ENCODE measurements at places on chromosomes 1 and 21.

- DNase-seq = no peak
These were observed 85.1 kb downstream of the CTH start for GRCh38 chr1:70496181-70496580.

DNA sequence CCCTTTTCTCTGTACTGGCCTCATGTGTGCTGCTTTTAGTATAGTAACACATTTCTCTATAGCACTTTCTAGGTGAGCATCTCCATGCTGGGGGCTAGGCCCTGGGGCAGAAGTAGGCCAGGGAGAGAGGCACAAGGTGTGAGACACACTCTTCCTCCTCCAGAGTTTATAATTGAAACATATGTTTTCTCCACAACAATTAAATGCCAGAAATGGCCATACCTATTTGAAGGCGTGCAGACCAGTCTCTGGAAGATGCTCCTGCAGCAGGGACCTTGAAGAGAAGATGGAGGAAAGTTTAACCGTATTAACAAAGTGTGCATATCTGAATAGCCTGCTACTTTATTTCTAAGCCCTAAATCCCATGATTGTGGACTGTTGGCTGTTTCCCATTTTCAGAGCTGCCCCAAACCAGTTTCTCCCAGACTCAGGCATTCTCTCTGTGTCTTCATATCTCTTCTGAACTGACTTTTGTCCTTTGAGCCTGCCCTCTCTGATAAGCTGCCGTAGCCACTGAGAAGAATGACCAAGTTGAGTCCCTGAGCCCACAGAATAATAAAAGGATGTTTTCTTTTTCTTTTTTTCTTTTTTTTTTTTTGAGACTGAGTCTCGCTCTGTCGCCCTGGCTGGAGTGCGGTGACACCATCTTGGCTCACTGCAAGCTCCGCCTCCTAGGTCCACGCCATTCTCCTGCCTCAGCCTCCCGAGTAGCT, 81.3 kb downstream of the LRRC8D start:
- DNase-seq = no peak

DNA sequence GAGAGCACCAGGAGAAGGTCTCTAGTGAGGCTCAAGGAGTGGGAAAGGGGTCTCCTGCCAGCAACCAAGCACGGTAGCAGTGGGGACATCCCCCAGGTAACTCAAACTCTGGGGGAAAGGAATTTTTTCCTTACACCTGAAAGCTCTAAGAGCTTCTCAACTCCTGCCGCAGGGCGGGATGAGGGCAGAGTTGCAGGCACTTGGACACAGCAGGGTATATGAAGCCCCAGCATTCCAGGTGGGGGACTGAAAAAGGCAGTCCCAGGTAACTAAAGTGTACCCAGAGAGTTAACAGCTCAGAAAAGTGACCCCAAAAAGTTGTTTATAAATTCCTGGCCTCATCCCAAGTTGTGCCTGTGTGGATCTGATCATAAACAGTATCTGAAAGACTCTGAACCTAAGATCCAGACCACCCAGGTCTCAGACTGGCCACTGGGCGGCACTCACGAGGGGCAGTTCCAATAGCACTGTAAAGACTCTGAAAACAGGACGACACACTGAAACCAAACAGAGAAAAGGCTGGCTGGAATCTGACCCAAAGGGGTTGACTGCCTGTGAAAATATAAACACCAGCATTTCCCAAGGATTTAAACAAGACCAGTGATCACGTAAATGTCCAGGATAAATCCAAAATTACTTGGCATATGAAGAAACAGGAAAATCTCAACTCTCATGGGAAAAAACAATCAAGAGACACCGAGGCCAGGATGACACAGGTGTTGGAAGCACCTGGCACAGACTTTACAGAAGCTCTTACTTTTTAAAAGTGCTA, 47.5 kb downstream of the HSF2BP start:
- DNase-seq = no peak

GRCh38 chr1:225603538-225604354, 49.2 kb downstream of the ENAH start:
- no peak for DNase-seq

GRCh38 chr1:32350785-32351398, 11.4 kb downstream of the FAM229A start:
- DNase-seq = peak; percentile 79

- no peak for DNase-seq
These were observed 207.7 kb downstream of the HHAT start for GRCh38 chr1:210536254-210536961.

GRCh38 chr1:206111271-206111927, 5.8 kb downstream of the AVPR1B start:
- DNase-seq = no peak

GRCh38 chr1:12047120-12047876, 15.8 kb upstream of the TNFRSF8 start:
- peak; percentile 57 for DNase-seq

- no peak for DNase-seq
These were observed 176.5 kb downstream of the C1orf21 start for GRCh38 chr1:184563308-184563707.

GRCh38 chr1:111487133-111487532, 13.3 kb downstream of the C1orf162 start:
- DNase-seq = no peak

- no peak for DNase-seq
These were observed 365.5 kb upstream of the SGIP1 start for GRCh38 chr1:66168467-66168887.

DNA sequence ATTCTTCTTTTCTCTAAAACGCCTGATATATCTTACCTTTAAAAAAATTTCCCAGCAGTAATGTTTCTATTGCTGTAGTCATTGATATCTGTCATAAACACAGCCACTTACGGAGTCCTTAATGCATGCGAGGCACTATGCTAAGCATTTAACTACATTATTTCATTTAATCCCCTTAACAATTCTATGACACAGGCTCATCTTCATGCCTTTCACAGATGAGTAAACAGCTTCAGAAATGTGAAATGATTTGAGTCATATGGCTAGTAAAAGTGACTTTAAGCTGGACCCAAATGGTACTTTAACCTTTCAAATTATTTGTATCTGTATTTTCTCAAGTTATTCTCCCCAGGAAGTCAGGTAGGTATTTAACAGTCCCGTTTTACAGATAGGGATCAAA, 125.1 kb upstream of the FGGY start:
- no peak for DNase-seq

GRCh38 chr1:209622841-209623829, 29.1 kb downstream of the LAMB3 start:
- DNase-seq = no peak

GRCh38 chr1:101112051-101112780, 86.6 kb upstream of the DPH5 start:
- peak; percentile 27 for DNase-seq

GRCh38 chr1:156368889-156369684, at the start of gene RHBG:
TSS of gene RHBG (plus strand) at chr1:156369211. CDS start at chr1:156369250, 39 bp downstream.
- DNase-seq = no peak

- peak; percentile 78 for DNase-seq
These were observed at the start of gene PM20D1 for GRCh38 chr1:205849619-205850355. TSS of gene PM20D1 (minus strand) at chr1:205850132. CDS start at chr1:205850072, 60 bp downstream.

- DNase-seq = no peak
These were observed 59.1 kb downstream of the HFM1 start for GRCh38 chr1:91345395-91346005.

DNA sequence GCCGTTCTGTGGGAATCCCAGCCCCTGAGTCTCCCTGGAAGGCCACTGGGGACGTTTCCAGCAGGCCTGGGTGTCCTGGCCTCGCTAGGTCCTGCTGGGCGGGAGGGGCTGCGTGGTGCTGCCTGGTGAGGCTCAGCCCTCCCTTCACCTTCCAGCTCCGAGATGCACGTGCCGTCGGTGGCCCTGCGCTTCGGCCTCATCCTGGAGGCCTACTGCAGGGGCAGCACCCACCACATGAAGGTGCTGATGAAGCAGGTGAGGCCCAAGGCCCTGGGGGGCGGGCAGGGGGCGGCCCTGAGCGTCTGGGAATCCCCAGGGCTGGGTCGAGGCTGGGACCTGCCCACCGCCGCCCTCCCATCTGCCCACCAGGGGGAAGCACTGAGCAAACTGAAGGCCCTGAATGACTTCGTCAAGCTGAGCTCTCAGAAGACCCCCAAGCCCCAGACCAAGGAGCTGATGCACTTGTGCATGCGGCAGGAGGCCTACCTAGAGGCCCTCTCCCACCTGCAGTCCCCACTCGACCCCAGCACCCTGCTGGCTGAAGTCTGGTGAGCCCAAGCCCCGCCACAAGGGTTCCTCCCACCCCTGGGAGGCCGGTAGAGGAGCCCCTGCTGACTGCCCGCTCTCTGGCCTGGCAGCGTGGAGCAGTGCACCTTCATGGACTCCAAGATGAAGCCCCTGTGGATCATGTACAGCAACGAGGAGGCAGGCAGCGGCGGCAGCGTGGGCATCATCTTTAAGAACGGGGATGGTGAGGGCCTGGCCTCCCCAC, 70.3 kb downstream of the PIK3CD start:
- DNase-seq = peak; percentile 80

GRCh38 chr1:226436855-226437491, 29.1 kb upstream of the PARP1 start:
- no peak for DNase-seq

DNA sequence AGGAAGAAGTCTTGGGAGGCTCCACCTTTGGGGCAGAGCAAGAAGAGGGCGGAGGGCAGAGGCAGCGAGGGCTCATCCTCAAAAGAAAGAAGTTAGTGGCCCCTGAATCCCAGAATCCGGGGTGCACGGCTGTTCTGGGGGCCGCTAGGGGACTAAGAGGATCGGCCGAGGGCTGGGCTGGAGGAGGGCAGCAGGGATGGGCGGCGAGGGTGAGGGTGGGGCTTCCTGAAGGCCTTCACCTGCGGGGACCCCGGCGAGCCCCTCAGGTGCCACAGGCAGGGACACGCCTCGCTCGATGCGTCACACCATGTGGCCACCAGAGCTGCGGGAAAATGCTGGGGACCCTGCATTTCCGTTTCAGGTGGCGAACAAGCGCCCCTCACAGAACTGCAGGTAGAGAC, 23.9 kb downstream of the COL6A1 start:
- DNase-seq = no peak

DNA sequence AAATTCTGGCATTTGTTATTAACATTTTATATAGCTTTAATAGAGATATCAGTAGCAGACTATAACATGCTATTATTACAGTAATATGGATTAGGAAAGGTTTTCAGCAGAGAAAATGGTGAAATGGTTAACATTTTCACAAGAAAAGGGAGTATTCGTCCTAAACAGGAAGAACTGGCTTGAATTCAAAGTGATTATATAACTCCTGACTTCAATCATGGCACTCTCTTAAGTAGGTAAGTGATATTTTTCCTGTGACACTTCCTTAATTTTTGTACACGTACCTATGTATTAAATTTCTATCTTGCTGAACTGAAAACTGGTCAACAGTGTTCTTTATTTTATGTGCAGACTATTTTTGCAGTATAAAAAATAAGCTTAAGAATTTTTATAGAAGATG, 67.9 kb upstream of the CNN3 start:
- no peak for DNase-seq
